Liver (tissue), 10 donors: ENCODE measurements at places on chromosomes 5 and 9.
A peak's percentile ranks its signal among the peaks of the same experiment; 100 is the strongest.

DNA sequence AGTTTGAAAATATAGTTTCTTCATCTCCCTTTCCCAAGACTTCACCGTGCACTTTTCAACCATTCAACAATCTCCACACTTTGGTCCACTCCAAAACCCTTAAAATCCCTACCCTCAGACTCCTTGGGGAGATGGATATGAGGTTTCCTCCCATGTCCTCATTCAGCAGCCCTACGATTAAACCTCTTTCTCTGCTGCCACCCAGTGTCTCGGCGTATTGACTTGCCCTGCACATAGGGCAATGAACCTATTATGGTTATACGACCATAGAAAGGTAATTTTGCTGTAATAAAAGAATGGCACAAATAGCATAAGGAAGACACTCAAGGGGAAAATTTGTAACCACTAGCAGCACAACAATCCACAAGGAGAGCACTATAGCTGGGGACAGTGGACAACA is 803.5 kb downstream of the TLE1 start:
- DNase-seq, result no peak

DNA sequence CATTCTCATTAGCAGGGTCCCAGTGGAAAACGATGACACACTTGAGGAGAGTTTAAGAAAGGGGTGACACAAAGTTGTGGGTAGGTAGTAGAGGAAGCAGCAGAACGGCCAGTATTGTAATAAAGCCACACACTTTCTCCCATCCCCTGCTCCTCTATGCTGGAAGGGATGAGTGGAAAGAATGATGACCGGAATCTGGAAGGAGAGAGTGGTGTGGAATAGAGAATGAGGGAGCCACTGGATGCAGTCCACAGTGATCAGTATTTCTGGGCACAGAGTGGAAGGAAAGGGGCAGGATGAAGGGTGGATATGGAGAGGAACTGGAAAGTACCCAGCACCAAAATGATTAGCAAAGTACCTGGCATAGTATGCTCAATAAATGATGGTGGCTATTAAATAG is 133.8 kb upstream of the DAB2 start:
- no peak for DNase-seq

- DNase-seq, result peak; percentile 57
Observed at GRCh38 chr9:136947955-136948510, 3.0 kb downstream of the C8G start.

DNA sequence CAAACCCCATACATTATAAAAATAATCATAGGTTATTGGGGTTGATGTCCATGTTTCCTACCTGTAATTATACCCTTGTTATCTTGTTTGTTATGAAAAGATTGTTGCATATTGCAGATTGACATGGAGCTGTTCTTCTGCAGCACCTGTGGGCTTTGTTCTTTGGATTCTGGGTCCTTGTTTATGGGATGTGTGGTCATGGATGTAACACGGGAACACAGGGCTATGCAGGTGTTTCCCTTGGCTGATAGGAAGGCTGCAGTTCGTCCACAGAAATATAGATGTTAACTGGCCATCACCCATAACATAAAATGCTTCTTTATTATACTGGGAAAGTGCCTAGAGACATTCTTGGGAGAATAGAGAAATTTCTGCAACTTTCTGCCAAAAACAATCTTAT is 77.9 kb downstream of the FBXL7 start:
- no peak for DNase-seq

DNA sequence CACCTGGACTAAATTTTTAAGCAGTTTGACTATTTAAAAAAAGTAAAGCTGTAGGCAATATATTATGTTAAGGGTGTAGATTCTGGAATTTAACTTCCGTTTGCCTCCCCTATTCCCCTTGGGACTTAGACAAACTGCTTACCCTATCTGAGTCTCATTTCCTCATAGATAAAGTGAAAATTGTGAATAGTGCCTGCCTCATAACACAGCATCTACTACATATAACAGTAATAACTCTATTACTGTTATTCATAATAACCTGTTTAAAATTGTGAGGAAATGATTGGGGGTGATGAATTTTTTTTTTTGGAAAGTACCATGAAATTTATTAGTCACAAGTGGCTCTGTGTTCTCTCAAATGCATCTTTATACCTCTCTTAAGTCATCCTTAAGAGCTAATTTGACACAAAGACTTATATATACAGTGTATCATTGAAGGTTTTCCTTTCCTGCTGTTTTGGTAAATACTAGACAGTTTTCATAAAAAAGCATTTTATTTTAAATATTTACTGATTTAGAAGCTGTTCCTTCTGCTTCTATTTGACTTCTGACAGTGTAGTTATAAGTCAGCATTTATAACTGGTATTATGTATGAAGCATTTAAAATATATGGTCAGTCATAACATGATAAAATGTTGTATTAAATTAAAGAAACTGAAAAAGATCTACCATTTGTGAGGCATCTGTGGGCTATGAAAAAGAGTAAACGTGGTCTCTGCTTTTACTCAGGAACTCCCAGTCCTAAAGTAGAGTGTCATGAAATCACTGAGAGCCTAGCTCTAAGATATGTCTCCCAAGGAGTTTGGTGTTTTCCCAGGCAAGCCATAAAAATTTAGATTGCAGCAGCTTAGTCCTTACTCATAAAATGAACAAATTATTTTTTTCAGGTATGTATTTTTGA is 46.4 kb downstream of the MCCC2 start:
- DNase-seq, result no peak

- no peak for DNase-seq
Observed at GRCh38 chr5:168165221-168165914, 126.1 kb upstream of the WWC1 start.

DNA sequence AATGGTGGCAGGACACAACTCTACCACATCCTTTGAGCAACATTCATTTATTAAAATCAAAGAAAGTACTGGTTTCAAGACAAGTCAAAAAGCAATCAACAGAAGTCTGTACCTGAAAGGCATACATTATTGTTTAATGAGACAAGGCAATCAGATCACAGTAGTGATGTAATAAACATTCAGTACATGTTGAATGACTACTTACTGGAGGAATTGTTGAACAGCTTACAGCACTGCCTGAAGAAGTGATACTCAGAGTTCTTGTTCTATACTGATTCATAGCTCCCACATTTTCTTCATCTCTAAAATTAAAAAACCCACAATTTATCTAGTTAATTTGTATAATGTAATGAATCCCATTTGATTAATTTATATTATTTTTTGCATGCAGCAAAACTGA is 18.2 kb downstream of the RIOK2 start:
- no peak for DNase-seq

DNA sequence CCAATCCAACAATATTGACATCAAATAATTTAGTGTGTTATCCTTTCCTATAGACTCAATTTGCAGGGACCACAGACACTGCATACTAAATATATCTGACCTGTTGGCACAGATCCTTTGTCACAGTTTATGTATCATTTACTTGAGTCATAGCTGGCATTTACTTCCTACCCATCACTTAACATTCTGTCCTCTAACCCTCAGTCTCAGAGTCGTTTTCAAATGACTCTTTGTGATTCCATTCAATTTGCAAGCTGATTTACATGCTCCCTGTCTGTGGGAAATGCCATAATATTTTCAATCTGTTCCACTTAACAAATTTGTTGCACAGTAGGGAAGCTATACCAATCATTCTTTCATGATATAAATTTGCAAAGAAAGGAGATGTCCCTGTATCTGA is 265.7 kb upstream of the EDIL3 start:
- DNase-seq, result no peak

- no peak for DNase-seq
Observed at GRCh38 chr5:177188775-177189174, 55.2 kb downstream of the NSD1 start.
